ENCODE measurements at places on chromosomes 6 and 20.
A peak's percentile ranks its signal among the peaks of the same experiment; 100 is the strongest.

DNA sequence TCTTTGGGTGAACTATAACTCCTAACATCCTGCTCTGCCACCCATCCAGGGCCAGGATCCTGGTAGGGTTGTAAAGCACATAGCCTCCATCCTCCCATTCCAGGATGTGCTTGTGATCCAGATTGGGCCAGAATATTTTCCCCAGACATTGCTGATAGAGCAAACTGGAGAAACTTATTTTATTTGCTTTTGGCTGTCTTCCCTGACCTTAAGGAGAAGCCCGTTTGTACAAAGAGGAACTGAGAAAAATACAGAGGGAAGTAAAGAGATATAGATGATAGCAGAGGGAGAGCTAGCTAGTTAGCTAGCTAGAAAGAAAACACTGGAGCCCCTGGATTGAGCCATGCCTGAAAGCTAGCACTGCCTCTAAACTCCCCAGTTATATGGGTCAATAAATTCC is 9.0 kb upstream of the HDAC2 start:
- DNase-seq = no peak

DNA sequence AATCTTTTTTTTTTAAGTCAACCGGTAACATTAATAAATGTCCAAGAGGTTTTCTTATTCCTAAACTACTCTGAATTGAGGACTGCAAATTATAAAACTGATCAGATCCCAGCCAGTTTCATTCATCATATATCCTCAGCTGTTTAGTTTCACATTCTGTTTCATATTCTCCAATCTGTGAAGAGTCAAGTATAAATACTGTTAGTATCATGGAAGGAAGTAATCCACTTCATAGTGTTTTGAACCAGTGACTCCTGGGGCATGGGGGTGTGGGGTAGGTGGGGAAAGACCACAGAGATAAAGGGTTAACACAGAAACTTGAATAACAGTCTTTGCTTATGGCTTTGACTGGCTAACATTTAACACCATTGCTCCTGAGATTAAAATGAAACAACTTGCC is 69.9 kb downstream of the FYN start:
- no peak for DNase-seq

DNA sequence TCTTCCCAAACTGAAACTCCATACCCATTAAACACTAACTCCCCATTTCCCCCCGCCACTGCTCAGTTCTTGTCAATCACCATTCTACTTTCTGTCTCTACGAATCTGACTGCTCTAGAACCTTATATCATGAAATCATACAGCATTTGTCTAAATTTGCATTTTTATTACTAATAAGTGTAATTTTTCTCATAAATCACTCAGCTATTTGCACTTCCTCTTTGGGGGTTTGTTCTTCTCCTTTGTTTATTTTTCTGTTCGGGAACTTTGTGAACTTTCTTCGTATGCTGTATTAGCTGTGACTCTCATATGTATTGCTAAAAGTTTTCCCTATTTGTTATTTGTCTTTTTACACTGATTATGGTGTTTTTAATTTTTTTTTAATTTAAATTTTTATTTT is 152.2 kb downstream of the SLC16A10 start:
- DNase-seq = no peak

- DNase-seq = peak; percentile 75
Measured at GRCh38 chr20:53162251-53162835, 190.2 kb downstream of the TSHZ2 start.

- no peak for DNase-seq
Measured at GRCh38 chr6:45645302-45645701, 267.6 kb upstream of the SUPT3H start.

- no peak for DNase-seq
Measured at GRCh38 chr6:13285705-13286104, 42.6 kb downstream of the TBC1D7 start.

Data from right renal pelvis (tissue), 4 donors.